ENCODE measurements at places on chromosomes 6 and 20.

DNA sequence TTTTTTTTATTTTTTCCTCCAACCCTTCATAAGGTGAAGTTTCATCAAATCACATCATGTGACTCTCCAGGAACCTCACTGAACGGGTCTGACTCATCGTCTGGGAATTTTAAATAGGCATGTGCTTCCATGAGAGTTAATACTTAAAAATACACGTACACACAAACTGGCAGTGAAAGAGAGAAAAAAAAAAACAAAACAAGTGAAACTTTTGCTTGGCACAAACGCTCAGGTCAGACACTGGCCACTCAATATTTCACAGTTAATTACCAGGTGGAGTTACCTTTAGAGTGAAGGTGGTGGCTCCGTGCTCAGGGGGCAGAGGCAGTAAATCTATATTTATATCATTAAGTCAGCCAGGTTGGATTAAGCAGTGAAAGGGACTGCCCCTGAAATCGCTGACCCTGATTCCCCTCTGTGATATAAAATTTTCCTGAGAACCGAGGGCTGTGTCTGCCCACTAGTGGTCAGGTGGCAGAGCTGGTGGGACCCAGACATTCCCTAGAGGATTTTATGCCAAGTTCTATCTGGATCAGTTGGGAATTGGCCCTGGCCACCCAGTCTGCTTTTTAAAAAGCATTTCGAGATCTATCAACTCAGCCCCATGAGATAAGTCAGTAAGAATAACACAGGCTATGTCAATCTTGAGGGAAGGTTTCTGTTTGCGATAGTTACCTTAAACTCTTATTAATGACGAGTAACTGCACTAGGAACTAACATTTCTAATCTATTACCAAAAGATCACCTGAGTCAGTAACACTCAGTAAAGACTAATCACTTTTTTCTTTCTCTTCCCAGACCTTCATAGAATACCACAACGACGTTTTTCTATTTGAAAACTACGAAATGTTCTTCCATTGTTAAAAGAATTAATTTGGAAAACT, 259.1 kb downstream of the HDGFL1 start:
- no peak for DNase-seq

GRCh38 chr20:23412026-23412425, 9.3 kb downstream of the NAPB start:
- DNase-seq: no peak

- no peak for DNase-seq
Observed at GRCh38 chr6:117263353-117263927, 1.9 kb upstream of the VGLL2 start.

GRCh38 chr6:40879169-40879568, 159.9 kb downstream of the UNC5CL start:
- no peak for DNase-seq

DNA sequence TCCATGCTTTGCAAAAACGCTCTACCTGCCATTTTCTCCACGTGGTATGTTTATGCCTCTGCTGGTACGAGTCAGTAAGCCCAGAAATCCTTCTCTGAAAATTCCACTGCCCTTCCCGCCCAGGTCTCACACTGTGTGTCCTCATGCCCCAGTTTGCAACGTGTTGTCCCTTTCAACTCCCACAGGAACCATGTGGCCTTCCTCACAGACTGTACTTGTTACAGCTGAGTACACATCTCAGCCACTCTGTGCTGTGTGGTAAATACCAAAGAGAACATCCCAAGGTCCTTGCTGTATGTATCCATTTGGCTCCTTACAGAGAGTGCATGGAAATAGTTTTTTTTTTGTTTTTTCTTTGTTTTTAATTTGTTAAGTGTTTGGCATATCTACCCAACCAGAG, 56.9 kb downstream of the RTN4IP1 start:
- no peak for DNase-seq

DNA sequence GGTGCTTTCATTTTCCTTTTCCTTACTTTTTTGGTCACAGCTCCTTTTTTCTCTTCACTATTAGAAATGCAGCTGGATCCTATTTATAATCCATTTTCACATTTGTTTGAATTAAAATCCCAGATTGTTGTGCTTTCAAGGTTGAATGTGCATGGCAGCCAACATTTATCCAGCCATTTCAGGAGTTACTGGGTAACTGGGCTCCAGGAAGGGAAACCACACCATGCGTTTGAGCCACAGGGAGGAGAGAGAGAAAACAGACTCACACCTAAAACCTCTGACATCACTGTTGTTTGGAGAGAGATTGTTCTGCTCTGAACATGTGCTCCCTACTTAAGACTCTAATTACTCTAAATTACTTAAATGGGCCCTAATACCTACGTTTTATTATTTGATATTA, 173.4 kb downstream of the BMP2 start:
- DNase-seq: no peak

DNA sequence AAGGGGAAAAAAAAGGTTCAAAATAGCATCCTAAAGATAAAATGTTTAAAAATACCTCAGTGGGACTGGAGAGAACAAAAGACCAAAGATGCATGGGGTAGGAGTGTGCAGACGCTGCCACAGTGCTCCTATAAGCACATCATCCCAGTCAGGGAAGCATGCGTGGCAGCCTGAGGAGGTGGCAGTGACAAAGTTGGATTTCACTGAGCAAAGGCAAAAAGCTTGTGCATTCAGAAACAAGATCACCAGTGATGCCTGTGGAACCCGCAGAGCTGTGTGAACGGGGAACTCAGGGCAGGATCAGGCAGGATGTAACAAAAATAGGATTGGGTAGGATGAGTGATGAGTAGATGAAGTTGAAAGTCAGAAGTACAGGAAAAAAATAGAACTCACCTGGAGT, 116.1 kb downstream of the RIMS1 start:
- DNase-seq: no peak

DNA sequence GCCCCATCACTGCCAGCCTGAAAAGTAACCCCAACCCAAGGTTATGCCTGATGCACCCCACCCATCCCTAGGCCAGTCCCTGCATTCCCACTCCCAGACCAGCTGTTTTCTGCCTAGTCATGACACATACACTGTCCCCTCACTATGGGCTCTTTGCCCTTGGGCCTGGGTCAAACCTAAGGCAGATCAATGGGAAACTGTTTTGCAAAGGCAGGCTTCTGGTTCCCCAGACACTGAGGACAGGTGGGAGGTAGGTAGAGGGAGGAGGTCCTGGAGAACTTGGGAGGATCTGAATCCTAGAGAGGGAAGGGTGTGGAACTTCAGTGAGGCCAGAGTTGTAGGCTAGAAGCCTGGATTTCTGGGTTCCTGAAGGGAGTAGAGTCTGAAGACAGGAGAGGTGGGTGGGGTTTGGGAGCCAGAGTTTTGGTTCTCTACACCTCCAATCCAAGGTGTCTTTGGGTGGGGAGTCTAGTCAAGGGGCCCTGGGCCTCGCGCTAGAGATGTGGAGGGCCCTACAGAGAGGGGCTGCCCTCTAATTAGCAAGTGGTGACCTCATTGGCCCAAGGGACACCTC, 2.0 kb downstream of the CLIC1 start:
- no peak for DNase-seq

DNA sequence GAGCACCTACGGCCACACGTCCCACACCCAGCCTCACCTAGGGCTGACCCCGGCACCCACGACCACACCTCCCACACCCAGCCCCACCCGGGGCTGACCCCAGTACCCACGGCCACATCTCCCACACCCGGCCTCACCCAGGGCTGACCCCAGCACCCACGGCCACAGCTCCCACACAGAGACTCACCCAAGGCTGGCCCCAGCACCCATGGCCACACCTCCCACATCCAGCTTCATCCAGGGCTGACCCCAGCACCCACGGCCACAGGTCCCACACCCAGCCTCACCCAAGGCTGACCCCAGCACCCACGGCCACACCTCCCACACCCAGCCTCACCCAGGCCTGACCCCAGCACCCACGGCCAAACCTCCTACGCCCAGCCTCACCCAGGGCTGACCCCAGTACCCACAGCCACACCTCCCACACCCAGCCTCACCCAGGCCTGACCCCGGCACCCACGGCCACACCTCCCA, 36.7 kb downstream of the NINL start:
- no peak for DNase-seq

DNA sequence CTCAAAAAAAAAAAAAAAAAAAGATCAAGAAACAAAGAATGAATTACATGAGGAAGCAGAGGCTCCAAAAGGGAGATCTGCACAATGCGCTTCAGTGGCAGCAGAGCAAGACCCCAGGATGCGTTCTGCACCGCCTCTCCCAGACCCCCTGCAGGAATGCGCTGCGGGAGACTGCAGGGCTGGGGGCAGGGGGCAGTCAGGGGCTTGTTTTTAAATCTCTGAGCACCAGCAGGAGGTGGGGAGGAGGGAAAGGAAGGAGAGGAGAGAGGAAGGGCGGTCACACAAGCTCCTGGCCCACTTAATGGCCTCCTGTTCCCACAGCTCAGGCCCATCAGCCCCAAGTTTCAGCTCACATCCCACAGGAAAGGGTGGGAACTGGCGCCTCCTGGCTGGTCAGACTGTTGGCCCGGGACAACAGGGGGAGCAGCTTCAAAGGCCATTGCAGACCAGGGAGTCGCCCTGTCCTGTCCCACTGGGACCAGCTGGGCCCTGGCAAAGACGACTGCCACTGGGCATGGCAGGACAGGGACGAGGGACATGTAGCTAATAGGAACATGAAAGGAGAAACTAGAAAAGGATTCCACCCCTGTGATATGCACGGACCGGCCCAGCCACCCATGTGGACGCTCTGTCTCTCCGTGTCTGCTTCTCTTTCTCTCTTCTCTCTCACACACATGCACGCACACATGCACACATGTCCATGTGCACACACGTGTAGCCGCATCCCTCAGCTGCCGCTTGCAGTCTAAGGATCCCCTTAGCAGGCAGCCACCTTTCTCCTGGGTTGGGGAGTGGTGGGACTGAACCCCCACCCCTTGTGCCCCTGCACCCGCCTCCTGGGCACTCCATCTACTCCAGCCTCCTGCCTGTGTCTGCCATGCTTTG, 34.7 kb downstream of the TFEB start:
- no peak for DNase-seq

GRCh38 chr6:75481936-75482593, 11.5 kb downstream of the FILIP1 start:
- no peak for DNase-seq

GRCh38 chr6:15995493-15995892, 133.4 kb upstream of the MYLIP start:
- no peak for DNase-seq
